ENCODE measurements at places on chromosomes 6 and 20. TPM values are rescaled to one million over a fixed set of nuclear protein-coding genes. Genes with fewer than 3 reads are reported as not detected.

Gene OR2J3
- polyA plus RNA-seq, result not detected

- no peak for DNase-seq
Observed at GRCh38 chr6:45572833-45573232, 195.1 kb upstream of the SUPT3H start.

Gene OOEP
- polyA plus RNA-seq, result 0.37 TPM

Gene TGM2
- polyA plus RNA-seq, result 110 TPM

GRCh38 chr6:119476554-119476953, 127.0 kb upstream of the MAN1A1 start:
- no peak for DNase-seq

Gene YTHDF1
- 30.3 TPM for polyA plus RNA-seq

GRCh38 chr6:168216117-168216516, 103.5 kb downstream of the DACT2 start:
- DNase-seq, result no peak

DNA sequence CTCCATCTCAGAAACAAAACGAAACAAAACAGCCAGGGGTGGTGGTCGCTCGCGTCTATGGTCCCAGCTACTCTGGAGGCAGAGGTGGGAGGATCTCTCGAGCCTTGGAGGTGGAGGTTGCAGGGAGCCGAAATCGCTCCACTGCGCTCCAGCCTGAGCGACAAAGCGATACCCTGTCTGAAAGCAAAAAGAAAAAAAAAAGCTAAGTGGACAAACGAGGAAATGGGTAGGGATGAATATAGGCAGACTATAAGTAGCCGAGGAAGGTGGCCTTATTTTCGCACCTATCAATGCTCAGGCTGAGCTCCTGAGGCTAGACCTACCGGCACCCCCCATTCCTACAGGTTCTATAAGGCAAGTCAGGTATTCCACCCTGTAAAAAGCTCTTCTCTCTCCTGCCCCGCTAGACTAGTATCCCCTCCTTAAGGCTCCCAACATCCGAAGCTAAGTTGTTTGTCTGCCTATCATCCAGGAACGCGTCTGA, 650 bp upstream of the CASP8AP2 start:
- no peak for DNase-seq

- DNase-seq, result no peak
Observed at GRCh38 chr6:158269657-158270056, 42.6 kb upstream of the TULP4 start.

- no peak for DNase-seq
Observed at GRCh38 chr20:41748051-41748450, 129.9 kb upstream of the CHD6 start.

Measured in right lung (tissue), 10 donors.